Dermis microvascular lymphatic vessel endothelial cell (primary cell): ENCODE measurements at places on chromosomes 7 and 10. TPM values are rescaled to one million over a fixed set of nuclear protein-coding genes. Genes with fewer than 3 reads are reported as not detected.

The FKBP9 gene
- 103 and 158 TPM in 2 replicates for total RNA-seq

The SPDYE6 gene
- total RNA-seq, result not detected in 2 replicates

The ZSWIM8 gene
- total RNA-seq, result 37.7 and 55.0 TPM in 2 replicates

DNA sequence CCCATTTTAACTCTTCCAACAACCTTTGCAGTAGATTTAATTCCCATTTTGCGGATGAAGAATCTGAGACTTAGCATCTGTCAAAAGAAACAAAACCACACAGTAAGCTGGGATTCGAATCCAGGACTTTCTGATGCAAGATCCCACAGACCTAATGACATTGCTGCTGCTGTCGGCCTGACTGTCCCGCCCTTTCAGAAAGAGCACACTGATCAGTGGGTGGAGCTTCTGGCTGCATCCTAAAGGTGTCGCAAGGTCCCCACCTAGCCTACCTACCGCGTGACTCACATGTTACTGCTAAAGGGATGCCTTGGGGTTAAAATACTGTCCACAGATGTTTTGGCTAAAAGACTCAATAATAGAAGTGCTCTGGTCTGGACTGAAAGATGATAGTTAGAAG lies 134.7 kb downstream of the EMX2 start:
- DNase-seq, result no peak

DNA sequence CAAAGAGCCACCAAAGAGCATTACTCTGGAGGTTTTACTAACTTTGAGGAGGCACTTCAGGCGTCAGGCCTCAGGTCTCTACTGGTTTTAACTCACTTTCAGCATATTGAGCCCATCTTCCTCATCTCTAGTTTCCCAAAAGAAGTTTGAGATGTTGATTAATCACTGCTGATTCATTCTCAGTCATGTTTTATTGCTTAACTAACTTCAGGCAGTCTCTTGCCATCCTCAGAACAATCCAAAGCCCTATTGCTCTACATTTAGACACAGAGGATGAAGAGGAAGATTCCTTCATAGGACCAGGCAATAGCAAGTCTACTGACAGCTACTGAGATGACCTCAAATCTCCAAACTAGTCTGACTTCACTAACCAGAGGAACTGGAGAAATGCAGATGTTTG lies 39.1 kb upstream of the BET1 start:
- no peak for DNase-seq

DNA sequence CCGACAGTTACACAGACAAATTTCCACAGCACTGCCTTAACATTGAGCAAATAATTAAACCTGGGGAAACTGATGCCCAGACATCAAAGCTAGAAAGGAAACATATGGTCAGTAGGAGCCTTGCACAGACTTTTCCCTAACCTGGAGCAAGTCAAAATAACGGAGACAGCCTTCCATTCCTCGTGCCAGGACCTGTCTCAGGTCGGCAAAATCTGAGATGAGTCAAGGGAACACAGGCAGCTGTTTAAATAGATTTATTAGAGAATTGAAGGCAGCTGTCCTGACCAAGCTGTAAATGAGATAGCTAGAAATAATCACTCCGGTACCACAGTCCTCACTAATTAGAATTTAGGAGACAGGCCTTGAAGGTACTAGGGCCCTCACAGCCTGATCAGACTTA lies 81.2 kb downstream of the RAMP3 start:
- no peak for DNase-seq

- no peak for DNase-seq
Measured at GRCh38 chr7:47480576-47481538, 101.1 kb downstream of the TNS3 start.

GRCh38 chr10:66209025-66209424 lies 716.8 kb upstream of the LRRTM3 start:
- DNase-seq, result no peak
